CD8-positive, alpha-beta memory T cell (primary cell): ENCODE measurements at places on chromosomes 2 and 18.

DNA sequence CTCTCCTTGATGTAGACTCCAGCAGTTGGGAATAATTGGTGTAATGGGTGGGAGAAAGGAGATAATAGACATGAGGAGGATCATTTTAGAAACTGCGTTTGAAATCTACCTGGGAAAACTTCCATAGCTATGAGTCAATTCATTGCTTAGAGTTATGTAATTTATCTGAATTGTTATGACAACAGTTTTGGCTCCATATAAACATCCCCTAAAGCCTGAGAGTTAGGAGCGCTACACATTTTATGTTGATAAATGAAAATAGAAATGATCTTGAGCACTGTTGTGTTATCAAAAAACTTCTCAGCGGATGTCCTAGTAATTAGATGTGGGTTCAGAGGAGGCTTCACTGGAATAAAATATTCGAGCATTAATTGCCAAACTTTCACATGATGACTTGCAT lies 573.4 kb downstream of the TSN start:
- no peak for DNase-seq

DNA sequence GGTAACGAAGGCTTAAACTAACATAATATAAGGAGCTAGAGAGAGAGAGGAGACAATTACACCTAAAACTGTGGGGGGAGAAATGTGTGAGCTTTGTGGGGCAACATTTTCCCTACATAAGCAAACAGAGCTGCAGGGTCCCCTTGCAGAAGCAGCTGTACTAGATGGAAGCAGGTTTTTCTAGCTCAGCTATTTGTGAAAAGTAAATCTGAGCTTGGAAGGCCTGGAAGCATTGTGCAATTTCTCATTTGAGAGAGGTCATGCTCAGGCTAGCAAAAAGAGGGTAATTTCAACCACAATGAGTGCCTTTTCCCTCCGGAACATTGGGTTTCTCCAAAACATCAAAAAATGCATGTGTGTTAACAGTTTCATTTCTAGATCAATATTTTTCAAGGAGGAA lies 130.0 kb downstream of the ARL4C start:
- DNase-seq = no peak

GRCh38 chr2:11877764-11878163 lies 131.3 kb downstream of the LPIN1 start:
- no peak for DNase-seq

DNA sequence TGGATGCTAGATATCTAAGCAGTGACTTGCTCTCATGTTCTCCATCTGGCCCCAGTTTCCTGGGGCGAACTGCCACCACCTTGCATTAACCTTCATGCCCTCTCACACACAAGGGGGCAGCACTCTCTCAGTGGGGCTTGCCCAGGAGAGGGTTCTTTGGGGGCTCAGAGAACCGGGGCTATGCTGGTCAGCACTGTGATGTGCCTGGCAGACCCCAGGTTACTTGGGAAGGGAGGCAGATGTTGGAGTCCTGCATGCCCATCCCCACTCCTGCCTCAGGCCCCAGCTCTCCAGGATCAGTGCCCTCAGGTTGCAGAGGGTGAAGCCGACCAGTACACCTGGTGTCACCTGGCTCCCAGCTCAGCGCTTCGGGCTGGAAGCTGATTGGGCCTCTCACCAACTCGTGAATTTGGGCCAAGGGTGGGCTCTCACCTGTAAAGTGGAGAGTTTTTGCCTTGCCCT lies 396.2 kb upstream of the HS6ST1 start:
- DNase-seq = no peak

- DNase-seq = no peak
These were observed 65.8 kb downstream of the RTP5 start for GRCh38 chr2:241935314-241935713.

DNA sequence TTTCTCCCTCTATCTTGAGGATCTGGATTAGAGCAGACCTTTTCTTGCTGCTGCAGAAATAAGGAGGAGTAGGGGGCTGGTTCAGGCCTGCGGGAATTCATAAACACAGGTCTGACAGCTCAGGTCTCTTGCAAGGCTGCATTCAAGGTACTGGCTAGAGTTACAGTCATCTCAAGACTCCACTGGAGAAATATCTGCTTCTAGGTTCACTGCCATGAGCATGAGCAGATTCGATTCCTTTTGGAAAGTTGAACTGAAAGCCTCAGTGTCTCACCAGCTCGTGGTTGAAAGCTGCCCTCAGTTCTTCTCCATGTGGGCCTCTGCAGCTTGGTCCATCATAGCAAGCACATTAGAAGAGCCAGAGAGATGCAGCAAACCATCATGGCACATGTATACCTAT lies 124.4 kb upstream of the SETBP1 start:
- DNase-seq = no peak

DNA sequence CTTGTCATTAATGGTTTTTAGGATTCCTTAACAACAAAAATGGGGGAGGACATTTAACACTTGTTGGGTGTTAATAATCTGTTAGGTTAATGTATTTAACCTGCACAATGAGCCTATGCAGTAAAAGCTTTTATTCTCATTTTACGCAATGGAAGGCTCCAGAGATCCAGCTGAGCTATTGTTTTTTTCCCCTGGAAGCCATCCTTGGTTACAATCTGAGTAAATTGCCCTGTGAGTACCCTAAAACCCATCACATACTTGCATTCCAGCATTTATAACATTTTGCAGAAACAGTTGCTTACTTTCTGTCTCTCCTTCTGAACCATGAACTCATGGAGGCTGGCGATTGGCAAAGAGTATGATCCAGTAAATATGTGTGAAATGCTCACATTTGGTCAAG lies 30.2 kb upstream of the DOCK10 start:
- no peak for DNase-seq

GRCh38 chr2:53516650-53517049 lies 251.0 kb upstream of the CHAC2 start:
- no peak for DNase-seq

DNA sequence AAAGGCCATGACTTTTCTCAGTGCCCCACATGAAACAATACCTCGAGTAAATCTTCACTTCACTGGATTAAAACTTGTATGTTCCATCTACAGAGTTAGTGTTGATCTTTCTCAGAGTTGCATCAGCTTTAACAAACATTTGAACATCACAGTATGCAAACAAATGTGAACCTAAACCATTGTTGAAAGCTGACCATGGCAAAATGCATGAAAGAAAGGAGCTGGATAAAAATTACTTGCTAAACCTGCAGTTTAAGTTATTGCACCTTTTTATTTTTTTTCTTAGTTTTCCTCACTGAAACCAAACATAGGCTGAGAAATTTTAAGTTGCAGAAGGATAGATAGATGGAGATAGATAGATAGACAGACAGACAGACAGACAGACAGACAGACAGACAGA lies 107.2 kb upstream of the UGP2 start:
- DNase-seq = no peak

- no peak for DNase-seq
These were observed 216.8 kb upstream of the CNTNAP5 start for GRCh38 chr2:123808243-123808642.

DNA sequence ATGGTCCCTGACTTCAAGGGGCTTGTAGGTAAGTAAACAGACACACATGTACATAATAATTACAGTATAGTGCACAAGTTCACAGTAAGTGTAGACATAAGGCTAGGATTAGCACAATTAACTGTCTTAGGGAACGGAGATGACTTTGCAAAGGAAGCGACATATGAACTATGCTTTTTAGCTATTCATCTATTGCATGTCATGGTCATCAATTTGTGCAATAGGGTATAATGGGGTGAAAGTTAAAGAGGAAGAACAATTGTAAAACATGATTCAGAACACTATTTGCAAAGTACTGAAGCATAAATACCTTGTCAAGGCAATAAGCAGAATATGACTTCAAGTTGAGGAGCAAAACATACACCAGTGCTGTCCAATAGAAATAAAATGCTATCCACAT lies 112.3 kb upstream of the SLC8A1 start:
- DNase-seq = no peak

DNA sequence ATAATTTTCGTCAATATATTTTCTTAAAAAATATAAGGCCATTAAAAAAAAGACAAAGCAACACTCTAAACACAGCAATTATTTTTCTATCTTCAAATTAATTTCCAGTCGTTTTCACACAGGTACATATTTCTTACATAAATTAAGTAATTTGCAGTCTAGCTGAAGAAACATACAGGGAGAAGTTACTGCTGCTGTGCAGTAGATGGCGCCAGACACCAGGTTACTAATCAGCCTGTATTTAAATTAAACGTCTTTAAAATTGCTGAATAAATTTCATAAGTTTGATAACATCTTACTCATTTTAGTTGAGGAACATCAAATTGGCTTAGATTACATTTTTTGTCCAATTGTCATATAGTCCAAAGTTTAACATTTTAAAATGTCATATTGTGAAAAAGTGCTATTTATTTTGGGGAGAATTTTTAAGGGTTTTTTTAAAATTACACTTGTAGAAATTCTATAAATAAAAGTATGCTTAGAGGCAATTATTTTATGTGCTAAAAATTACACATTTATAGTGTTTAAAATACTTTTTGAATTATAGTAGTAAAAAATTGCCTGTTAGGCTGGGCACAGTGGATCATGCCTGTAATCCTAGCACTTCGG lies 88.4 kb downstream of the PMAIP1 start:
- peak; percentile 16 for DNase-seq

GRCh38 chr18:27461957-27462356 lies 276.8 kb upstream of the CHST9 start:
- DNase-seq = no peak

DNA sequence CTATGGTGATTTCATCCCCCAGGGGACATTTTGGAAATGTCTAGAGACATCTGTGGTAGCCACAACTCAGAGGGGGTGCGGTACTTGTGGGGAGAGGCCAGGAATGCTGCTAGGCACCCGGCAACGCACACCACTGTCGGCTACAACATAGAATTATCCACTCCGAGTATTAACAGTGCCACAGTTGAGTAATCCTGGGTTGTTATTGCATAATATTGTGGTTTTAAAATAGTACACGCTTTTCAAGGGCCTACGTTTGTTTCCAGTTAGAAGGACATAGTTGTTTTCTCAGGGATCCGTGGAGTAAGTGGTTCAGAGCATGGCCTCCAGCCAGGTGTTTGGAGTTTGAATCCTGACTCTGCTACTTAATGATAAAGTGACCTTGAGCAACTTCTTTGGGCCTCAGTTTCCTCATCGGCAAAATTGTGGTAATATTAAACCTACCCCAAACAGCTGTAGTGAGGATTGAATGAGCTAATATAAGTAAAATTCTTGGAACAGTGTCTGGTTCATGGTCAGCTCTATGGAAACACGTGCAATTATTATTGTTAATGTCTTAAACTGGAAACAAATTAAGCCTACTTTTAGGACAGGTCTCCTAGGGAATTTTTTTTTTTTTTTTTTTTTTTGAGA lies 24.5 kb downstream of the CYP27A1 start:
- DNase-seq = no peak

- DNase-seq = no peak
These were observed 480.0 kb downstream of the SLC4A3 start for GRCh38 chr2:220107380-220107791.

GRCh38 chr18:77016936-77017335 lies 115.6 kb downstream of the MBP start:
- DNase-seq = no peak

DNA sequence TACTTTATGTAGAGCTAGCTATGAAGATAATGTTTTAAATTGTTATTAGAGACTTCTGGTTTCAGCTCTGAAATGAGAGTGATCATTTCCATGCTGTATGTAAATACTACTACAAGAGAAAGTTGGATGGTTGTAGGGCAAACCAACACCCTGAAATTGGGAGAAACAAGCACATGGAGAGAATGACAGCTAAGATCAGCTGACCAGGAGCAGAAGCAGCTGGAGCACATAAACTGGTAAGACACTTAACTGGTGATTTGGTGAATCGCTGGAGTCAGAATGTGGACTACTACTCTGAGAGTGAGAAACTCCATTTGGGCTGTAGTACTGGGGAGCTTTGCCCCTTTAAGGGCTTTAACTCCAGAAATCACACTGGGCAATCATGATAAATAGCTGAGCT lies 226.8 kb downstream of the RND3 start:
- no peak for DNase-seq

- no peak for DNase-seq
These were observed 378.4 kb upstream of the NRXN1 start for GRCh38 chr2:51410331-51410730.

GRCh38 chr2:80050246-80050645 lies 254.3 kb downstream of the LRRTM1 start:
- no peak for DNase-seq

- no peak for DNase-seq
These were observed 210.9 kb upstream of the TMEM200C start for GRCh38 chr18:6106091-6106685.

DNA sequence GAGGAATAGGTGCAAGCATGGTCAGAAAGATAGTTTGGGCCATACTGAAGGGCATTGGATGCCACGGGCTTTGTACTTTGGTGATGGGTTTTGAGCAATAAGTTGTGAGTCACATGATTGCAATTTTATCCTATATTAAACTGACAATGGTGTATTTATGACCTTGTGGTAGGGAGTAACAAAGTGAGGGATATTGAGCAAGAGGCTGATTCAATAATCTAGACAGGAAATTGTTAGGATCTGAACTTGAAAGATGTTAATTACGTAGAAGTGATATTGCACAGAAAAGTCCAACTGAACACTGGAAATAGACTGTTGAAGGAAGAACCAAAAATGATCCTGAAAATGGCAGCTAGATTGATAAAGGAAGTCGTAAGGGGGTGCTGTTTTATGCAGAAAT lies 46.6 kb upstream of the TCF4 start:
- no peak for DNase-seq

- DNase-seq = no peak
These were observed 24.1 kb downstream of the MPP4 start for GRCh38 chr2:201674298-201674697.

GRCh38 chr2:223621901-223622300 lies 19.7 kb upstream of the SCG2 start:
- no peak for DNase-seq

- no peak for DNase-seq
These were observed 142.7 kb downstream of the GALR1 start for GRCh38 chr18:77392321-77392720.

GRCh38 chr2:96554293-96555145 lies 18.0 kb downstream of the ARID5A start:
- peak; percentile 79 for DNase-seq

DNA sequence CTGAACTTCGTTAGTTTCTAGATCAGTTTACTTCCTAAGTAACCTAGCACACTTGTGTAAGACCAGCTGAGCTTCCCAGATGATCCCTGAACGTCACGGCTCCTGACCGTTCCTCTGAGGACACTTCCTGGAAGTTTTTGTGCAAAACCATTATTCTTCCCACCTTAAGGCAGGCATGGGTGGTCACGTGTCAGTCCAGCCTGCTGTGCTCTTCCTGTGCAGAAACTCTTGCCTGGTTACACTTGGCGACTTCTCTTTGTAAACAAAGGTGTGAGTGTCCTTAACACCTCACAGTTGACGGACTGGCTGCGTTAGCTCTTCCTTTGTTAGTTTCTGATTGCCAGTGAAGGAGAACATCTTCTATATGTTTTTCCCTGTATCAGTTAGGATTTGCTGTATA lies 118.3 kb downstream of the SH3RF3 start:
- DNase-seq = no peak

- no peak for DNase-seq
These were observed 57.7 kb upstream of the ASPRV1 start for GRCh38 chr2:70019096-70019495.
